ENCODE measurements at places on chromosomes 5 and 9.

GRCh38 chr5:168578538-168579487 lies at the start of gene PANK3:
TSS of gene PANK3 (minus strand) at chr5:168579368. CDS start at chr5:168579283, 85 bp downstream.
- peak; percentile 35 for DNase-seq

- DNase-seq = no peak
These were observed 325.2 kb downstream of the PSAT1 start for GRCh38 chr9:78622126-78622525.

DNA sequence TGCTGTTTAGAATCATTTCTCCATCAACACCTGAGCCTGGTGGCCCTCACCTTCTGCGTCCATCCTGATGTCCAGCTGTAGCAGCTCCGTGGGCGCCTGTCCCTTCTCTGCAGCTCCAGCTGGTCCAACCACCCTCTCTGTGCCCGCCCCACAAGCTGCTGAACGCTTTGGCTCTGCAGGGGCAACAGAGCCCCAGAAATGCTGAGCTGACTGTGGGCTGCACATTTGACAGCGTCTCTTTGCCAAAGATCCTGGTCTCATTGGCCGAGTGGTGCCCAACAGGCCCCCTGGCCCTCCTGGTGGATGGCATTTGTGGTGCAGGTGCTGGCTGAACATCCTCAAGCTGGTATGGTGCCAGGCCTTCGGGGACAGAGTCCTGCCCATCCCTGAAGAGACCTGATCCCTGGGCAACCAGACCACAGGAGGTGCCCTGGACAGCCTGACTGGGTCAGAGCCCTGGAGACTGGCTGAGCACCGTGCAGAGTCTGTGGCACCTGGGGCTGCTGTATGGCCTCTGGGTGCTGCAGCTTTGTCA lies 25.3 kb upstream of the CEP72 start:
- no peak for DNase-seq

DNA sequence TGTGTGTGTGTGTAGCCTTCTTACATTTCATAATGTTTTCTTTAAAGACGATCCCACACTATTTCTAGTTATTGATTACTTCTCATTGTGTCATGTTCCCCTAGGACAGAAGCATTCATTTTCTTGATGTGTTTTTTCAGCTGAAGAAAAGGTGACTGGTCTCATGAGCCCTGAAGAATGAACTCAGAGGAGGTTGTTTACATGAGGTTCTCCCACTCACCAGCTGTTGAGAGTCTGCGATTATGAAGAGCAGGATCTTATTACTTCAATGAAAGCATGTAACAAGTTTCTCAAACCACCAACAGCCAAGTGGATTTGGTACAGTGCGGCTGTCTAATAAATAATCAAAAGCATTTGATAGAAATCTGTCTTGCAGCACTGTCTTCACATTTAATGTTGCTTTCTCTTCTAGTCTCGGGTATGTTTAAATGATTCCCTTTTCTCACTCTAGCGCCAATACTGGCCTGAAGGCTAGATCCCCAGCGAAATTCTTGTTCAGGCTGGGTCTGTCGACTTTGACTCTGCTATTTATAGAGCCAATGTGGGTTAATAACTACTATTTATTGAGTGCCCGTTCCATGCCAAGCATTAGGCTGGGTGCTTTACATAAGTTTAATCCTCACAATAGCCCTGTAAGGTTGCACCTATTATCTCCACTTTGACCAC lies 9.6 kb upstream of the FSD1L start:
- DNase-seq = no peak

- no peak for DNase-seq
These were observed 98.0 kb downstream of the ENC1 start for GRCh38 chr5:74542482-74542881.

DNA sequence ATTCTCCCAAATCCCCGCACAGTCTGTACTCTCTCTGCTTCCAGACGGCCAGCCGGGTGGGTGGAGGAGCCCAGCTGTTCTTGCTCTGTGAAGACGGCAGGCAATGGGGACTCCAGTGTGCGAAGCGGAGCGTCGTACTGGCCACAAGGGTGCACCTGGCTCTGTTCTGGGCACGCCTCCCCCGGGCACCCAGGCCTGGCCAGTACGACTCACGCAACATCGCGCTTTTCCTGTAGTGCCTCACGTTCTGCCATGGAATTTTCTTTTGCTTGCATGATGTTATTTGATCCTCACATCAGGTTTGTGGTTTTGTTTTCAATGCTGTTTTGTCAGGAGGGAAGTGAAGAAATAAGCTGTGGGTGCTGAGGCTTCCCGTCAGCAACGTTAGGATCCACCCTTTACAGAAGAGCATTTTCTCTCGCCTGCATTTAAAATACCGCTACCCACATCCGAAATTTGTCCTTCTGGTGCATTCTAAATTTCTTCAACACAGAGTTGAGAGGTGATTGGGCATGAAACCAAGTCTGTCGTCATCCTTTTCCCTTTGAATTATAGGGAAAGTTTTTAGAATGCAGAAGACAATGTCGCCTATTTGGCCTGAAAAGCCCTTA lies 311.7 kb downstream of the TRIM36 start:
- DNase-seq = no peak

- no peak for DNase-seq
These were observed 41.5 kb upstream of the KCNV2 start for GRCh38 chr9:2675834-2676233.

- no peak for DNase-seq
These were observed 105.3 kb upstream of the LRRTM2 start for GRCh38 chr5:138980441-138980840.

DNA sequence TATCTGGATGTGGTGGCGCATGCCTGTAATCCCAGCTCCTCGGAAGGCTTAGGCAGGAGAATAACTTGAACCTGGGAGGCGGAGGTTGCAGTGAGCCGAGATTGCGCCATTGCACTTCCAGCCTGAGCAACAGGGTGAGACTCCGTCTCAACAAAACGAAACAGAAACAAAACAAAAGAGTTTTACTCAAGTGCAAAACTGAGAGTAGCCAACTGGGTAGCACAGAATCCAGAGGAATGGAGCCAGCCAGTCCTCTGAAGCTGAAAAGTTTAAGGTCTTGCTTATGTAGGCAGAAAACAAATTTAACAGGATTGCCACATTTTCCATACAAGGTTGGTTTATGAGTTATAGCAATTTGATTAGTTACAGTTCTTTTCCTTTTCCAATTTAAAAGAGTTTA lies 32.0 kb downstream of the SPIN1 start:
- no peak for DNase-seq

DNA sequence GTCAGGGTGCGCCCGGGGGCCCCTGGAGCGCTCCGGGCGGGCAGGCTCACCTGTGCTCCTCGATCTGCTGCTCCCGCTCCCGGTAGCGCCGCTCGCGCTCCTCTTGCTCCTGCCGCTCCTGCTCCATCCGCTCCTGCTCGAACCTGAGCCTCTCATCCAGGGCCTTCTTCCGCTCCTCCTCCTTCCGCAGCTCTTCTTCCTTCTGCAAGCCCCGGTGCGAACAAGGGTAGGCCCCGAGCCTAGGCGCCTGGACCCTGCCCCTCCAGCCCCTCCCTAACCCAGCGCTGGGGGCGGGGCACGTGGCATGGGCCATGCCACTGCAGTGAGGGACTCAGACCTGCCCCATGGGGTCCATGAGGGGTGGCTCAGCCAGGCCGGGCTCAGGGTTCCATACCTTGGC lies 6.6 kb downstream of the DBN1 start:
- DNase-seq = no peak

GRCh38 chr9:95025213-95026147 lies 292.0 kb downstream of the FANCC start:
- DNase-seq = no peak

DNA sequence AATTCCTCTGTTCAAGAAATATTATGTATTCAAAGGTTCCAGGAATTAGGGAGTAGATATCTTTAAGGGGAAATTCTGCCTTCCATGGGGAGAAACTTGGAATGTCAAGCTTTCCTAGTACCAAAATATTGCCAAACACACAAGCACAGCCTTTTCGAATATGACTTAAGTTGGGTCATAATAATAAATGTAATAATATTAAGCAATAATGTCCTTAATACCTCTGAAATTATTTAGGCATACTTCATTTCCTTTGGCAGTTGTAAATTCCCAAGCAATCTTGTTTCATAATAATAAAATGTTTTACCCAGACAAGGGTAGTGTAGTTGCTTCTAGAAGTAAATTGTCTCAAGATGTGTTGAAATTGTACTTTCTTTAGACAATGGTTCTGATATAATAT lies 630.3 kb upstream of the CDH18 start:
- DNase-seq = no peak

- DNase-seq = no peak
These were observed 37.5 kb upstream of the PPP1R26 start for GRCh38 chr9:135442075-135442474.

- no peak for DNase-seq
These were observed 355.5 kb downstream of the ARRDC3 start for GRCh38 chr5:91027405-91028139.

DNA sequence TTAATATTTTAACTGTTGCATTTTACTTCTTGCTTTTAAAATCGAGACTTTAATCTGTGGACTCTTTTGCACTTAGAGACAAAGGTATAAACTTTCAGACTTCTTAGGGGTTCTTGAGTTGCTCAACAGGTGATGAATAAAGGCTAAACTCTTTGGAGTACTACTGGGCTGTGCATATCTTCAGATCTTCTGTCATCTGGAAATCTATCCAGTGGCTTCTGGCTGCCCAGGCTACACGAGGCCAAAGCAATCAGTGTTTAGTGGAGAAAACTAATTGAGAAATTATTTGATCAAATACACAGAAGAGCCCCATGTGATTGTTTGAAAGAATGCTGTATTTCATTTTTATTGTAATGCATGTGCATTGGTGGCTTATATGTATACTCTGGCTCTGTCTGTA lies 146.1 kb downstream of the PBX3 start:
- no peak for DNase-seq

DNA sequence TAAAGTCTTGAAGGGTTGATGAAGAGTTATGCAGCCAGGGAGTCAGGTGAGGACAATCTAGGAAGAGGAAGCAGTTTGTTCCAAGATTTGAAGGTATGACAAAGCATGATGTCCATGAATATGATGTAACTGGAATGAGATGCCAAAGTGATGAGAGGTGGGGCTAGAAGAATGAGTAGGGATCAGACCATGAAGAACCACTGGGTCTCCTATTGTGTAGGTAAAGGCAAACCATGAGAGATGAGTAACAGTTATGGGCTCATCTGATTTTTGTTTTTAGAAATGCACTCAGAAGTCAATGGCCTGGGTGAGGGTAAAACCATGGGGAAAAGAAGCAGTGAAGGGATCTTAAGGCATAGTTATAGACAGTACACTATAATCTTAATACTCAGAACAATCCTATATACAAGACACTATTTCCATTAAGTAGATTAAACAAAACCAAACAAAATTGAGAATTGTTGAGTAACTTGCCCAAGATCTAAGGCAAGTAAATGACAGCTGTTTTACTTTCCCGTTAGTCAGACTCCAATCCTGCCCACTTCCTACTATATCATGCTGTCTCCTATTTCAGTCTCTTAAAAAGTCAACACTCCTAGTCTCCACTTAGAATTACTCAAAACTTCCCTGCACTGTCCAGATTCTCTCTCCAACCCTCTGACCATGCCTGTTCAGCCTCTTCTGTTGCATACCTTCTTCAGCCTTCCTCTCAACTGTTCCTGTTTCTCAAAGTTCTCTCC lies 393.8 kb upstream of the MEF2C start:
- no peak for DNase-seq

- DNase-seq = no peak
These were observed 21.8 kb downstream of the ELOVL7 start for GRCh38 chr5:60822285-60822556.

GRCh38 chr9:948497-948896 lies 28.0 kb upstream of the DMRT3 start:
- DNase-seq = no peak

DNA sequence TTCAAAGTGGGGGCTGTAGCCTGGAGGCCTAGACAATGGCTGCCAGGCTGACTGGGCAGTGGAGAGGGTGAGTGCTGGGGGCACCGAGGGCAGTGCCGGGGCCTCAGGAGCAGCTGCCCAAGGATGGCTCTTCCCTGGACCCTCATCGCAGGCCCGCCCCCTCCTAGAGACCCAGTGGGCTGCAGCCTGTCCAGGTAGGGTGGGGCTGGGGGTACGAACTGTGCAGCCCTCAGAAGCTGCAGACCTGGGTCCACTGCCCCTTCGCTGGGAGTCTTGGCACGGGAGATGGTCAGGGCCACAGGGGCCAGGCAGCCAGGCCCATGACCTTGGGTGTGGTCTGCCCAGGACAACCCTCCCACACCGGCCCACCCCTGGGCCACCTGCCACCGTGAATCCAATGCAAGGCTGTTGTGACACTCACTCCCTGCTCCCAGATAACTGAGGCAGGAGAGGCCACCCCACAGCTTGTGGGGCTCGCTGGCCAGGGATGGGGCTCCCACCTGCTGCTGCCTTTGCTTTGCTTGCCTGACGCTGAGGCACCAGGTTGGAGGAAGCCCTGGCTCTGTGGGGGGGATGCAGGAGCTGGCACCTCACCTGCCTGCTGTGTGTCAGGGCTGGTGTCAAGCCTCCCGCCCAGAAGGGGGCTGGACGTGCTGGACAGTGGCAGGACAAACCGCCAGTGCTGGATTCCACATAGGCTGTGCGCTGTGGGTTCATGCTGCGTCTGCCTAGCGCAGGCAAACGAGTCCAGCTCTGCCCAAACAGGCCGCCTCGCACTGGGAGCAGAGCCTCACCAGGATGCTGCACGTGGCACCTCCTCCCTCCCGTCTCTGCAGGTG lies 23.1 kb upstream of the SLC9A3 start:
- DNase-seq = no peak

GRCh38 chr9:84218322-84218721 lies 122.2 kb downstream of the SLC28A3 start:
- DNase-seq = no peak

- DNase-seq = no peak
These were observed 327.1 kb downstream of the MTRR start for GRCh38 chr5:8196061-8196460.
